Astrocyte (in vitro differentiated cells and primary cell): ENCODE measurements at places on chromosomes 3 and 15. TPM values are rescaled to one million over a fixed set of nuclear protein-coding genes. Genes with fewer than 3 reads are reported as not detected.

DNA sequence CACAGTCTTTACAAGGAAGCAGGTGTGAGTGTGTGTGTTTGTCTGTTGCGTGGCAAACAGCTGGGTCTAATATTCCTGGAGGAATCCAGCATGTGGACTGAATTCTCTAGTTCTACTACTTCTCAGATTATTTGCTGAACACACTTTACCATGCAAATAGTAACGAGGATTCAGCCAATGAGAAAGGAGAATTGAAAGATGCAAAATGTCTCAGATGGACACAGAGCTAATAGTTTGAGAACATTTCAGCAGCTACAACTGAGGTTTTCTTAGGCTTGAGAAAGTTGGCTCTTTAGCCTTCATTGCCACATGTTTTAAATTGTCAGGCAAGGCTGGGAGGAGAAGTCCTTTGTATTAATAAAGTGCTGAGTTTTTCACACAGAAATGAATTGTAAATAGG, 568.0 kb upstream of the MDFIC2 start:
- H3K27me3 ChIP-seq = no peaks in the 10 kb centered on the region
- no peak overlapping the region for H3K4me3 ChIP-seq
- no peaks in the 10 kb centered on the region for H3K4me1 ChIP-seq
- no peak overlapping the region for H3K27ac ChIP-seq
- no peaks in the 10 kb centered on the region for H3K36me3 ChIP-seq

DNA sequence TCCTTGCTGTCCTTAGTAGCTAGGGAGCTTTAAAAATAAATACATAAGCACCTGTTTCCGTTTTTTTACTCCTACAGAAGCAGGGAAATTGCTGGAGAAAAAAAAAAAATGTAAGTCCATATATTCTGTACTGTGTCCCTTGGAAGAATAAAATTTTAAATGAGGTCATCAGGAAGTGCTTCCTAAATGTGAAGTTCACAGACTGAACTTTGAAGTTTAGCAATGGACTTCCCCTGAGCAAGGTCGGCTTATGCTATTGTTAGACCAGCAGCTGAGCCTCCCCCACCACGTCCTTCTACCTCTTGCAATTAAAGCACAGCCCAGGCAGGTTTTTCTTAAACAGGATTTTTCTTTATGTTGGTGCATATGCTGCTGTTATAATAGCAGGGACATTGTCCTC, 26.3 kb downstream of the LIPC start:
- no peak for DNase-seq
- no peak overlapping the region for H3K27ac ChIP-seq
- peaks cover 12% of the 10 kb centered on the region for H3K4me1 ChIP-seq
- peaks cover 8% of the 10 kb centered on the region for H3K27me3 ChIP-seq
- no peak overlapping the region for H3K4me3 ChIP-seq
- H3K36me3 ChIP-seq = no peaks in the 10 kb centered on the region

GRCh38 chr3:98573181-98573728, 20.2 kb downstream of the CPOX start:
- no peak overlapping the region for H3K4me3 ChIP-seq
- H3K36me3 ChIP-seq = no peaks in the 10 kb centered on the region
- DNase-seq = no peak
- no peaks in the 10 kb centered on the region for H3K27me3 ChIP-seq
- no peak overlapping the region for H3K27ac ChIP-seq
- H3K4me1 ChIP-seq = peaks cover 14% of the 10 kb centered on the region

- no peaks in the 10 kb centered on the region for H3K36me3 ChIP-seq
- DNase-seq = no peak
- no peak overlapping the region for H3K27ac ChIP-seq
- H3K4me1 ChIP-seq = no peaks in the 10 kb centered on the region
These were observed 233.2 kb downstream of the CPNE4 start for GRCh38 chr3:131801566-131801965.

DNA sequence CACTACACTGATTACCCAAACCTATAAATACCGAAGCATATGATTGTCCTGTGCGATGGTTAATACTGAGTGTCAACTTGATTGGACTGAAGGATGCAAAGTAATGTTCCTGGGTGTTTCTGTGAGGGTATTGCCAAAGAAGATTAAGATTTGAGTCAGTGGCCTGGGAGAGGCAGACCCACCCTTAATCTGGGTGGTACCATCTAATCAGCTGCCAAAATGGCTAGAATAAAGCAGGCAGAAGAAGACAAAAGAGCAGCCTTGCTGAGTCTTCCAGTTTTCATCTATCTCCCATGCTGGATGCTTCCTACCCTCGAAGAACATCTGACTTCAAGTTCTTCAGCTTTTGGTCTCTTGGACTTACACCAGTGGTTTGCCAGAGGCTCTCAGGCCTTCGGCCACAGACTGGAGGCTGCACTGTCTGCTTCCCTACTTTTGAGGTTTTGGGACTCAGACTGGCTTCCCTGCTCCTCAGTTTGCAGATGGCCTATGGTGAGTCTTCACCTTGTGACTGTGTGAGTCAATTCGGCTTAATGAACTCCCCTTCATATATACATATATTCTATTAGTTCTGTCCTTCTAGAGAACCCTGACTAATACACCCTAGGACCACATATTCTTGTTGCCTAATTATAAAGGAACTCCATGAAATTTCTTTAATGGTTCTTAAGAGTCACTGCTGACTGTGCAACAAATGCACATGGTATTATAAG, 31.7 kb downstream of the CSNK1G1 start:
- no peak overlapping the region for H3K4me3 ChIP-seq
- no peaks in the 10 kb centered on the region for H3K36me3 ChIP-seq
- H3K4me1 ChIP-seq = no peaks in the 10 kb centered on the region
- peak; percentile 27 for DNase-seq

GRCh38 chr3:114307832-114308231, 14.0 kb downstream of the TIGIT start:
- DNase-seq = no peak
- H3K27ac ChIP-seq = no peak overlapping the region
- no peak overlapping the region for H3K4me3 ChIP-seq
- no peaks in the 10 kb centered on the region for H3K27me3 ChIP-seq
- no peaks in the 10 kb centered on the region for H3K4me1 ChIP-seq
- no peaks in the 10 kb centered on the region for H3K36me3 ChIP-seq

DNA sequence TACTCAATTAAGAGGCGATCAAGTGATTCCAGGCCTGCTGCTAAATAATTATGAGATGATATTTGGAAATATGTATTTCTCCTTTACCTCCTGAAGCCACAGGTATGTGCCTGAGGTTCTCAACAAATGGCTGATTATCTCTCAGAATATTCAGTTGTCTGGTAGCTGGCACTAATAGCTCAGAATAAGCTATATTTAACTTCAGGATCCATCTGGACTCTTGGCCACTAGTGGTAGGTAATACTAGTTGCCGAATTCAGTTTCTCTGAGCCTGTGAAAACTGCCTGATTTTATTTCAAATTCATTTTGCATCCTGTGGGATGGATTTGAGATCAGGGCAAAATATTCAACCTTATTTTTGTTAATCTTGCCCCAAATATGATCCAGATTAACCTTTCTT, 499.0 kb downstream of the DIPK2A start:
- H3K27me3 ChIP-seq = no peaks in the 10 kb centered on the region
- DNase-seq = no peak
- no peak overlapping the region for H3K27ac ChIP-seq
- H3K36me3 ChIP-seq = no peaks in the 10 kb centered on the region

- H3K4me3 ChIP-seq = no peak overlapping the region
- no peaks in the 10 kb centered on the region for H3K36me3 ChIP-seq
- H3K4me1 ChIP-seq = no peaks in the 10 kb centered on the region
- no peak for DNase-seq
These were observed 407.1 kb upstream of the CFAP20DC start for GRCh38 chr3:59456852-59457485.

DNA sequence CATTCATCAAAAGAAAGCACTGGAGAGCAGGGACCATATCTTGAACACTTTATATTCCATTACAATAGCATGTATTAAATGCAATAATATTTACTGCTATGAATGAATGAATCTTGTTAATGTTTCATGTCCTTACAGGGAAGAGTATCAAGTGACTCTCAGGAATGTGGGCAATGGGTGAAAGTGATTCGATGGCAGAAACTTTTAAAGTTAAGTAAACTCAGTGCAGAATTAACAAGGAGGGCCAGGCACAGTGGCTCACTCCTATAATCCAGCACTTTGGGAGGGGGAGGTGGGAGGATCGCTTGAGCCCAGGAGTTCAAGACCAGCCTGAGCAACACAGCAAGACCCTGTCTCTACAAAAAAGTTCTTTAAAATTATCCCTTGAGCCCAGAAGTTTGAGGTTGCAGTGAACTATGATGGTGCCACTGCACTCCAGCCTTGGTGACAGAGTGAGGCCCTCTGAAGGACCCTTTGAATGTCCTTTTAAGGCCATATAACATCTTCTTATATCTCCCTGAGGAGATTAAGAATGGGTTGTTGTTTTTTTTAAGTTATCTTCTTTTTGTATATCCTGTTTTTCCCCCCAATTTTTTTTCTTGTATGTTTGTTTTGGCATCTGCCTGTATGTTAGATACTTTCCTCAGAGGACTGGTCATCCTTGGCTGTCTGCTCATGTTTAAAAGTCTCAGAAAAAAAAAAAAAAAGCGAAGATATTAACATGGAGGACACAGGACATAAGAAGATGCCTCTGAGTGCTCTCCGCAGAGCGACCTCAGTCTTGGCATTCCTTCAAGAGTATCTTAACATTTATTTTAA, 9.6 kb upstream of the FSIP1 start:
- no peak for DNase-seq
- H3K27ac ChIP-seq = no peak overlapping the region
- peaks cover 13% of the 10 kb centered on the region for H3K4me1 ChIP-seq
- no peak overlapping the region for H3K4me3 ChIP-seq
- no peaks in the 10 kb centered on the region for H3K36me3 ChIP-seq
- no peaks in the 10 kb centered on the region for H3K27me3 ChIP-seq

DNA sequence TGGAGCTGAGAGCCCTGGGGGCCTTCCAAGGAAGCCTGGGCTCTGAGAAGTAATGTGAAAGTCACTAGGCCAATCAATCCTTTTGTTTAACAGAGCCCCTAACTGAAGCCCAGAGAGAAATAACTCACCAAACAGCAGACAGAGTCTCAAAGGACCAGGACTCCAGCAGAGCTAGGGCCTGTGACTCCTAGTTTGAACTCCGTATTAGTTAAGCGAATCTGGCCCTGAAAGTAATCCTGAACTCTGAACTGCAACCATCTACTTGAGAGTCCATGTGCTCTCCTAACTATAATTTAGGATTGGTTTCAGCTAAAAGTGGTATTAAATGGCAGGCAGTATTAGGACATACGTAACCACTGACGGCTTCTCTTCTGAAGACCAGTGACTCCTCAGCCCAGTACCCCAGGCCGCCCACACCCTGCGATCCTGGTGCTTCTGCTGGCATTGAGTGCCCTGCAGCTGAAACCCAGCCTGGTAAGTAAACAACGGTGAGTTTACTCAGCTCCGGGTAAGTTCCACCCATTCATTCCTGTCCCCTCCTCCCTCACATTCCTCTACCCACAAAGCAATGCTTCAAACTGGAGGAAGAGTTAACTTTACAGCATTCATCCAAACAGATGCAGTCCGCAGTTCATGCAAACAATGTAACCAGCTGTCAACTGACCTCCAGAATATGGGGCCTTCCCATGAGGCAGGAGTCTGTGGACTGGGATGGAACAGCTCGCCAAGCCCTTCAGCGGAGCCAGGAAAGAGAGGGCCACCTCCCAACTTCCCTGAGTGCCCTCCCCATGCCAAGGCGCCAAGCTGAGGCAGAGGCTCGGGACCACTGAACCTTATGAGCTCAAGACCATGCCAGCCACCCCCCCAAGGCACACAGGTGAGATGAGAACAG, 7.3 kb downstream of the MYO5C start:
- H3K4me3 ChIP-seq = no peak overlapping the region
- no peaks in the 10 kb centered on the region for H3K36me3 ChIP-seq
- peak; percentile 15 for DNase-seq
- H3K4me1 ChIP-seq = no peaks in the 10 kb centered on the region

- no peak overlapping the region for H3K4me3 ChIP-seq
- H3K4me1 ChIP-seq = no peaks in the 10 kb centered on the region
- peak; percentile 44 for DNase-seq
- H3K36me3 ChIP-seq = no peaks in the 10 kb centered on the region
- no peak overlapping the region for H3K27ac ChIP-seq
These were observed 54.5 kb upstream of the BOC start for GRCh38 chr3:113156816-113157333.

DNA sequence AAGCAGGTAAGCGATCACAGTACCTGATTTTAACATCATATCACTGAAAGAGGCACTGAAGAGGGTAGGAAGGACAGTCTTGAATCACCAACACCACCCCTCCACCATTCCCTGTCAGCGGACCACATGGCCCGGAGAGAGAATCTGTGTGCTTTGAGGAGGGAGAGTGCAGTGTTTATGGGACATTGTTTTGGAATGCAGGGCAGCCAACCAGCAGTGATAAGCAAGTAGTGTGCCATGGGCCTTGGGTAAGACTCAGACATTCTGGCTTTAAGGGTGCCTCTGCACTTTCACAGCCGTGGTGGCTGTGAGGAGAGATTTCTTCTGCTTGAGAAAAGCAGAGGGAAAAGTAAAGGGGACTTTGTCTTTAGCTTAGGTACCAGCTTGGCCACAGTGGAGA, 46.4 kb downstream of the FAM81A start:
- H3K4me1 ChIP-seq = peaks cover 3% of the 10 kb centered on the region
- no peak overlapping the region for H3K4me3 ChIP-seq
- peaks cover 2% of the 10 kb centered on the region for H3K27me3 ChIP-seq
- DNase-seq = no peak
- no peak overlapping the region for H3K27ac ChIP-seq
- no peaks in the 10 kb centered on the region for H3K36me3 ChIP-seq

GRCh38 chr15:77070180-77070494, 772 bp downstream of the TSPAN3 start:
- peak overlapping the region; percentile 82 for H3K4me3 ChIP-seq
- no peaks in the 10 kb centered on the region for H3K36me3 ChIP-seq
- peak overlapping the region; percentile 77 for H3K27ac ChIP-seq

GPR62 gene
- total RNA-seq = not detected in 2 replicates

FBXW12 gene
- total RNA-seq = not detected in 2 replicates

DLL4 gene
- total RNA-seq = 0.09 and 0.29 TPM in 2 replicates

CXCR6 gene
- total RNA-seq = not detected in 2 replicates

CASR gene
- total RNA-seq = not detected in 2 replicates

MRAS gene
- 55.4 and 81.8 TPM in 2 replicates for total RNA-seq

SERINC4 gene
- total RNA-seq = 0.30 TPM in 1 of 2 replicates, not detected in the other

ZBBX gene
- 0.58 and 1.3 TPM in 2 replicates for total RNA-seq

TMEM212 gene
- total RNA-seq = not detected in 2 replicates

NPAP1 gene
- not detected in 2 replicates for total RNA-seq
